ACHN (cell line): ENCODE measurements at places on chromosomes 3 and 15.

DNA sequence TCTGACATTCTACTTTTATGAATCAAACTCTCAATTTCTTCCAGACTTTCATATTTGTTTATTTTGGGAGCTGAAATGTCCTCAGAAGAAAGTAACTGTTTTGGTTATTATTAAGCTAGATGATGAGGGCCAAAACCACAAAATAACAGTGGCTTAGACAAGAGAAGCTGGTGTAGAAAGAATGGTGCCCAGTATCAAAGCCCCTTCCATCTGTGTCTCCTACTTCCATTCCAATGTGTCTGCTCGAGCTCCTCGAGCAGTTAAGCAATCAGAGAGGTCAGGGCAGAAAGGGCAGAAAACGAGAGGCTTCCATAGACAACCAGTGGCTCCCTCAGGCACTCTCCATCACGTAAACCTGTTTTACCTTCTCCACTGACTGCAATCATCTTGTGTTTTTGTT lies 59.7 kb upstream of the MAGI1 start:
- DNase-seq: no peak

- no peak for DNase-seq
These were observed 120.2 kb downstream of the MEGF11 start for GRCh38 chr15:66133247-66133885.

DNA sequence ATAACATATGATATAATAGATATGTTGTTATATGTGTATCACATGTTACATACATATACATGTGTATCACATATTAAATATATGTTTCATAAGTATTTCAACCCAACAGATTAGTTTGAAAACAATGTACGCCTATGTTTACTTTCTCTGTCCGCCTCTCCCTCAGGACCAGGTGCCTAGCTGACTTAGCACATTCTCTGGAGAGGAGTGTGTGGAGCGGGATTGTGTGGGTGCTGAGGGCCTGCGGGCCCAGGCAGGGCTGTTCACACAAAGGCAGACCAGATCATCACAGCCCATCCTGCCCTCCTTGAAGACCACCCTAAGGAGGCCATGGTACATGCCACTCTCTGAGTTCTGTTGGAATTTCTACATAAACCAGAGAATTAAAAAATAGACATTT lies 81.0 kb downstream of the PLXNA1 start:
- no peak for DNase-seq

- DNase-seq: no peak
These were observed 543.1 kb upstream of the RGMA start for GRCh38 chr15:93631958-93632618.

DNA sequence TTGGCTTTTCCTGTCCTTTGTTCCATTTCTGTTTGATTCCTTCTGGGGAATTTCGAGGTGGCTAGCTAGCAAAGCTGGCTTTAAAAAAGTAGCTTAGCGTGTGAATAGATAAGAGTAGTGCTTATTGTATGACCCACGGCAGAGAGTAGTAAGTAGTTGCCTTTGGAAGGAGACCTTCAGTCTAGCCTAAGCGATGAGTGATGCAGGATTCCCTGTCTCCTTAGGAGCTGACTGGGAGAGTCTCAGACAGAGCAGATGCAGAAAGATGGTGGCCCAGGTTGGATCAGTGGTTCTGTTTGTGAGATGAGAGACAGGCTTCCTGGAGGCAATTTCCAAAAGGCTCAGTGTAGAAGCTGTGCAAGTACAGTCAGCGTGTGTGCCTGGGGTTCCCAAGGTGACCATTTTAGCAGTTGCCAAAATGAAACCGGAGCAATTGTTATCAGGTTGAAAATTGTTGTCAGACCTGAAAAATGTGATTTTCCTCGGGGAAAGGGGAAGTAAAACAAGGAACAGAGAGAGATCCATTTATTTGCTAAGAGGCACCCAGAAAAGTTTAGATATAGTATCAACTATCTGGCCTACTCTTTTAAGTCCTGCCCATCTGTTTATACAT lies 681 bp upstream of the IL5RA start:
- no peak for DNase-seq

GRCh38 chr3:14370720-14371572 lies 31.5 kb upstream of the SLC6A6 start:
- no peak for DNase-seq

DNA sequence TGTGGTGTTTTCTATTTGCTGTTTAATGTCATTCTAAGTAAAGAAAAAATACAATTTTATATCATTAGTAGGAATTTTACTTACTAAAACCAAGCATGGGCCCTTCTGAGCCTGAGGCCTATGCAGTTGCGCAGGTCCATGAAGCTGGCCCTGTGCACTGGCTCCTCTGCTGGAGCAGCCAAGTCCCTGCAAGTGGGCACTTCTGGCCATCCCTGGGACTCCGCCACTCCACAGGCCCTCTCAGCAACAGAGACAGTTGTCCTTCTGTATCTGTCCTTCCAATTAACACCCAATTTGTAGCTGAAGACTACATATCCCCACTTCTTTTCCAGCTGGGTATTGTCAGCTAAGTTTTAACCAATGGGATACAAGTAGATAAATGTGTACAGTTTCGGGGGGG lies 49.9 kb upstream of the RYK start:
- no peak for DNase-seq

- DNase-seq: no peak
These were observed 24.8 kb downstream of the CCDC80 start for GRCh38 chr3:112615989-112616731.

- DNase-seq: peak; percentile 60
These were observed at the start of gene ONECUT1 for GRCh38 chr15:52790169-52790708. Gene ONECUT1, minus strand, starts transcription at chr15:52790336. Its CDS starts 452 bp downstream, at chr15:52789884.

DNA sequence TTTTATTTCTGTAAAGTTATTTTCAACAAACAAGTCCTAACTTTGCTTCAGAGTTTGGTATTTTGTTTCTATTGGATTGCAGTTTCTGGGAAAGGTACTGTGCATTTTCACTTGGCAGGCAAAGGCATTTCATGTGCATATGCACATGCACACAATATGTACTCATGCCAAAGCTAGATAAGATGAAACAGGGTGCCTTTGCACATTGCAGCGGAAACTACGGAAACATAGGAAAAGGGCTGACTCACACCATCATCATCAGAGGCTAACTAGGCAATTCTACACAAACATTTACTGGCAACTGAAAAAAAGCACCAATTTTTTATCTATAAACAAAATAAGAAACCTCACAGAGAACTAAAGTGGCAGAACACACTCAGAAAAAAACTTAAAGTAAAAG lies 550.6 kb upstream of the NECTIN3 start:
- DNase-seq: no peak

DNA sequence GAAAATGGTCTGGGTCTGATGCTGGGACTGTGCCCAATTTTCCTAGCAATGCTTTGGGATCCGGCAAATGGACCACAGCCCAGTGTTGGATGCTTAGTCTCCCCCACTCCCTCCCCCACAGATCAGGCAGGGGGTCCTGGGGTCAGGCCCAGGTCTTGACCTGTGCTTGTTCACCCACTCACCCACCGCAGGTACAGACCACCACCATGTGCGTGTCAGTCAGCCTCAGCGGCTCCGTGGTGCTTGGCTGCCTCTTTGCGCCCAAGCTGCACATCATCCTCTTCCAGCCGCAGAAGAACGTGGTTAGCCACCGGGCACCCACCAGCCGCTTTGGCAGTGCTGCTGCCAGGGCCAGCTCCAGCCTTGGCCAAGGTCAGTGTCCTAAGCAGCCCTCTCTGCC lies 10.6 kb downstream of the GRM2 start:
- DNase-seq: no peak

GRCh38 chr15:39404767-39405181 lies 176.1 kb upstream of the THBS1 start:
- no peak for DNase-seq

GRCh38 chr3:97301114-97301513 lies 463.4 kb upstream of the ARL6 start:
- no peak for DNase-seq
